ENCODE measurements at places on chromosomes 12 and 14.

- no peak for DNase-seq
These were observed at the start of gene WNT1 for GRCh38 chr12:48978291-48978740. WNT1 (plus strand) TSS chr12:48978322; CDS start chr12:48978651, 329 bp downstream.

DNA sequence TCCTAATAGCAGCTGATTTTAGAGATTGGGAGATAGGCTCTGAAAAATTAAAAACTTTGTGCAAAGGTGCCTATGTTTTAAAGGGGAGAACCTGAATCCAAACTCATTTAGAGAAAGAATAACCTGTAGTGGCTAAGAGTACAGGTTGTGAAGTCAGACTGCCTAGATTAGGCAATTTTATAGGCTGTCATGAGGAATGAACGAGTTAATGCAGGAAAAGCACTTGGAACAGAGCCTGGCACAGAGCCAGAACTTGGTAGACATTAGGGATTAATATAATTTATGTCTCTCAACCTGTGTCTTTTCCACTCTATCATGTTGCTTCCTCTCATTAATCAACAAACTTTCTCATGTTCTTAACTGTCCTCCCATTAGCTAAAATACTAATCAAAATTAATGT lies 98.1 kb downstream of the WIF1 start:
- no peak for DNase-seq

DNA sequence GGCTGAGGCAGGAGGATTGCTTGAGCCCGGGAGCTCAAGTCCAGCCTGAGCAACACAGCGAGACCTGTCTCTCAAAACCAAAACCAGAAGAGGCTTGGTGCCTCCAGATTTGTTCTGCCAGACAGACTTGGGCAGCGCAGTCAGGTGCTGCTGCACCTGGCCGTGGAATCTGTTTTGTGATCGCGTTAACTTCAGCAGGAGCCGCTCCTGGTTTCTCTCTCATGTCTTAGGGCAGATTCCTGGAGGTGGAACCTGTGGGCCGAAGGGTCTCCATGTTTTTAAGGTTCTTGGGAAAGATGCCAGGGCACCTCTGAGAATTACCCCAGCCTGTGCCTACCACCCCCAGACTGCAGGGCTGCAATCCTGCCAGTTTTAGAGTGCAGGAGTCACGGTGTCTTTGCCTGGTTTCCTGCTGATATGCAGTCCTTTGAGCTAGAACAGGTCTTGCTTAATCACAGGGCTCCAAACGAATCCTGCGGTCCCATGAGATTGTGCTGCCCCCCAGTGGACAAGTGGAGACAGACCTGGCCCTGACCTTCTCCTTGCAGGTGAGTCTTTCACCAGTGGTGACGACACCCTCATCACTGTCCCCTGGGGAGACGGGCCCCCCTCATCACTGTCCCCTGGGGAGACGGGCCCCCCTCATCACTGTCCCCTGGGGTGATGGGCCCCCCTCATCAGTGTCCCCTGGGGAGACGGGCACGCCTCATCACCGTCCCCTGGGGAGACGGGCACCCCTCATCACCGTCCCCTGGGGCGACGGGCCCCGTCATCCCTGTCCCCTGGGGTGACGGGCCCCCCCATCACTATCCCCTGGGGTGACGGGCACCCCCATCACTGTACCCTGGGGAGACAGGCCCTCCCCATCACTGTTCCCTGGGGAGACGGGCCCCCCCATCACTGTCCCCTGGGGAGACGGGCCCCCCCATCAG lies 37.6 kb downstream of the PACS2 start:
- DNase-seq = peak; percentile 72

GRCh38 chr14:47961634-47962033 lies 286.2 kb upstream of the MDGA2 start:
- DNase-seq = no peak

GRCh38 chr14:88825078-88825458 lies 617 bp downstream of the TTC8 start:
- no peak for DNase-seq

DNA sequence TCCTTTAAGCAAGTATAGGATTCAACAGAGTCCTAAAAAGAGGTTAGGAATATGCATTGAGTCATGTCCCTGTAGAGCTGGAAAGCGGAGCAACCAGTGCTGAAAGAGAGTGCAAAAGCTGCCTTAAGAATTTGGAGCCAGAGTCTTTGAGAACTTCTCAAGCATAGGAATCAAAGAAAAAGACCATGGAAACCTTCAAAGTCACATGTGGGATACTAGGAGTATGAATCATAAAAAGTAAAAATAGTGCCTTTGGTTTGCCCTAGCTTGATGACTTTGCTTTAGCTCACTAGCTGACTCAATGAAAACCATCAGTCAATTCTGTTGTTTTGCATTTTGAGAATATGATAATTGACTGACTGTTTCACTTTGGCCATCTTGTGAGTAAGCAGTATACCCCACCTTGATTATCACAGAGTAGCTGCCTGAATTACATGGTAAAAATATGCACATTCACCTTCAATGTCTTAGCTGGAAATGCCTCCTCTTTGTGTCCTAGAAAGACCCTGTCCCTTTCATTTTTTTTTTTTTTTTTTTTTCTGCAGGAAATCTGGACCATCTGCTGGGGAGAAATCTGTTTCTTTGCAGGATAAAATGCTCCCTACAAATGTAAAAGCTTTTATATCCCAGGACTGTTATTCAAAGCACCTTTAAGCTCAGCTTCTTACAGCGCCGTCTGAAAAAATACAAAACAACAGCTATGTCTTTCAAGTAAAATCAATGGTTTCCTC lies 248.6 kb upstream of the KRR1 start:
- no peak for DNase-seq

DNA sequence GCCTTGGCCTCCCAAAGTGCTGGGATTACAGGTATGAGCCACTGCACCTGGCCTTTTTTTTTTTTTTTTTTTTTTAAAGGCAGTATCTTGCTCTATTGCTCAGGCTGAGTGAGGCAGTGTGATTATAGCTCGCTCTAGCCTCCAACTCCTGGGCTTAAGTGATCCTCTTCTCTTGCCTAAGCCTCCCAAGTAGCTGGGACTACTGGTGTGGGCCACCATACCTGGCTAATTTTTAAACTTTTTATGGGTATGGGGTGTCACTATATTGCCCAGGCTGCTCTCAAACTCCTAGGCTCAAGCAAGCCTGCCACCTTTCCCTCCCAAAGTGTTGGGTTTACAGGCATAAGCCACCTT lies 58.6 kb downstream of the DIP2B start:
- no peak for DNase-seq

GRCh38 chr12:94386422-94386821 lies 73.2 kb downstream of the CEP83 start:
- no peak for DNase-seq

GRCh38 chr14:93044556-93044955 lies 71.2 kb downstream of the ITPK1 start:
- no peak for DNase-seq

- DNase-seq = no peak
These were observed 26.9 kb downstream of the TCP11L2 start for GRCh38 chr12:106329231-106329982.

- peak; percentile 36 for DNase-seq
These were observed 515.4 kb downstream of the FUT8 start for GRCh38 chr14:65927931-65928356.

GRCh38 chr14:28782301-28782700 lies 15.7 kb downstream of the FOXG1 start:
- DNase-seq = no peak

DNA sequence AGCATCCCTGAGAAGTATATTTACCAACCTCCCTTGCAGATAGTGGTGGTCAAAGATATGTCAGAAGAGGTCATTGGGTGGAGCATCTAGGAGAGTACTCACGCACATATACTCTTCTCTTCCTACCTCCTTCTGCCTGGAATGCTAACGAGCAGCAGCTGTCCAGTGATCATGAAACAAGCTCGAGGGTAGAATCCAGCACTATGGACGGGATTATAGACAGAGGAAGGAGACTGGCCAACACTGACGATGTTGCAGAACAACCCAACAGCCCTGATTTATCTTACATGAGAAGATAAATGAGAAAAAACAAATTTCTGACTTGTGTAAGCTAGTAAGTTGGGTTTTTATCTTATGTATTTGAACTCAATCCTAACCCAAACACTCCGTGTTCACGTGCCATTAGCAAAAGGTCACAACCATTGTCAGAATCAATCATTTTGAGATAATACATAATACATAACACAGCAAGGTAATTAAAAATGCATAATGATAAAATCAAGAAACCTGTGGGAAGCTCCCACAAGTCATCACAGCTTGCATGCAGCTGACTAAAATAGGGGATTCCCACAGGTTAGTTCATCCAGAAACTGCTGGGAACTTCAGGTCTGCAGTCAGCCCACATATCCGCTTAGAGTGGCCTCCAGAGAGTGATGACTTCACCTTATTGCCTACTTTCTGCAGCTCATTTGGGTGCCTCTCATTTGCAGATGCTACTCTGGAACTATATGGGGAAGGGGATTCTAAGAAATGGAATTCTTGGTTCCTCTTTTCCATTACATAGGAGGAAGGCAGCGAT lies 36.3 kb upstream of the STK38L start:
- no peak for DNase-seq

DNA sequence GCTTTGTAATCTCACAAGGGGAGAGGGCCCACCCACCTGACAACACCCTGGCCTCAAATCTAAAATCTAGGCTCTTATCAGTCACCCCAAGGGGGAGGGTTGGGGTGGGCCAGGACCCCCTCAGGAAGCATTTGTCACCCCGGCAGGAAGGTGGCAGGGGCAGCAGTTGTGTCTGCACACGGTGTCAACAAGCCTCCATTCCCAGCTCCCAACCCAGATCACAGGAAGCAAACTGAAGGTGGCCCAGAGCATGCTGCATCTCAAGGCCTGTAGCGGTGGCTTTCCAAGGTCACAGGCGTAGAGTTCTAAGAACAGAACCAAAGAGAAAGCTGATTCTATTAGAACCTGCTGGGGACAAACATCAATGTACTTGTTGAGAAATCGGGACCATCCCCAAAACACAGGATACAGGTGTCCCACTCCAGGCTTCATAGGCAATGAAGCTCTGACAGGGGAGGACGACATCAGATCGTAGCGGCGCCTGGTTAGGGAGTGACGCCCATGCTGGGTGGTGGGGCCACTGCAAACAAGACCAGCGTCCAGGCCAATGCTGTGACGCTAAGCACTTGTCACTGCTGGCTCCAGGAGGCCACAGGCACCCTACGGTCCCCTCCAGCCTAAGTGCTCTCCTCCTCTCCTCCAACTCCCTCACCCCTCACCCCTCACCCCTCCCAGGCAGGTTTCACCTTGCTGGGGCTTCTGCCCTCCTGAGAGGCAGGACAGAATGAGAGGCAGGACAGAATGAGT lies 52.9 kb downstream of the CCDC88C start:
- no peak for DNase-seq

GRCh38 chr12:94667031-94667540 lies 16.7 kb upstream of the TMCC3 start:
- DNase-seq = no peak

- DNase-seq = no peak
These were observed 116.2 kb downstream of the DENND5B start for GRCh38 chr12:31474751-31475150.

GRCh38 chr12:104348283-104348993 lies 44.9 kb downstream of the EID3 start:
- no peak for DNase-seq

GRCh38 chr12:92271341-92271740 lies 125.7 kb upstream of the BTG1 start:
- no peak for DNase-seq

GRCh38 chr14:71803539-71804260 lies 128.5 kb upstream of the RGS6 start:
- DNase-seq = no peak

DNA sequence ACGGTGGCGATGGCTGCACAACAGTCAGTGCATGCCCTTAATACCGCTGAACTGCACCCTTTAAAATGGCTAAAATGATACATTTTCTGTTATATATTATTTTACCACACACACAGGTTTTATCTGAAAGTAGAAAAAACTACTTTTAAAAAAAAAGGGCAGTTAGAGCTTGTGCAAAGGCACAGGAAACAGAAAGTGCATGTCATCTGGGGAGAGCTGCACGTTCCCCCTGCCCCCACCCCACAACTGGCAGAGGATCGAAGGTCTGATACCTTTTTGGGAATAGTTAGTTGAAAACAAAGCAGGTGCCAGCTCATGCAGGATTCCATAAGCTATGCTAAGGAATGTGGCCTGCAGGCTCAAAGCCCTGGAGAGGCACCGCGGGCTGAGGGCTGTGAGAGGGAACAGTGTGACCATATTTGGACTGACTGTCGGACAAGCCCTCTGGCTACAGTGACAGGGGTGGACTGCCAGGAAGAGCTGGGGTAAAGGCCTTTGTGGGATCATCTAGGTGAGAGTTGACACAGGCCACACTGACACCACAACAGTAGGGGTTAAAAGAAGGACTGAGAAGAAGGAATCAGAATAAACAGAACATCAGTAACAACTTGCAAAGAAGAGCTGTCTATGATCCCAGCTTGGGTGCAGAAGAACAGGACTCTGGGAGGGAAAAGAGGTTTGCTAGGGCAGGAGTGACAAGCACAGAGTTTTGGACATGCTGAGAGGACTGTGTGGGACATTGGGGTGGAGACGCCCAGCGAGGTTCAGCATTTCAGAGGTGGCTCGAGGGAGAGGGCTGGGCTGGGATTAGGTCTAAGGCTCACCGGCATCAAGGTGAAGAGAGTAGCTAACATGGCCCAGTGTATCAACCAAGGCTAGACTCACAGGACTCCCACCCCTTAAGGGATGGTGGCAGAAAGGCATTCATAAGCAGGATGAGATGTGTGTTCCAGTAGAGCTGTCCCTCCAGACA lies 54.6 kb downstream of the ACTN1 start:
- no peak for DNase-seq

DNA sequence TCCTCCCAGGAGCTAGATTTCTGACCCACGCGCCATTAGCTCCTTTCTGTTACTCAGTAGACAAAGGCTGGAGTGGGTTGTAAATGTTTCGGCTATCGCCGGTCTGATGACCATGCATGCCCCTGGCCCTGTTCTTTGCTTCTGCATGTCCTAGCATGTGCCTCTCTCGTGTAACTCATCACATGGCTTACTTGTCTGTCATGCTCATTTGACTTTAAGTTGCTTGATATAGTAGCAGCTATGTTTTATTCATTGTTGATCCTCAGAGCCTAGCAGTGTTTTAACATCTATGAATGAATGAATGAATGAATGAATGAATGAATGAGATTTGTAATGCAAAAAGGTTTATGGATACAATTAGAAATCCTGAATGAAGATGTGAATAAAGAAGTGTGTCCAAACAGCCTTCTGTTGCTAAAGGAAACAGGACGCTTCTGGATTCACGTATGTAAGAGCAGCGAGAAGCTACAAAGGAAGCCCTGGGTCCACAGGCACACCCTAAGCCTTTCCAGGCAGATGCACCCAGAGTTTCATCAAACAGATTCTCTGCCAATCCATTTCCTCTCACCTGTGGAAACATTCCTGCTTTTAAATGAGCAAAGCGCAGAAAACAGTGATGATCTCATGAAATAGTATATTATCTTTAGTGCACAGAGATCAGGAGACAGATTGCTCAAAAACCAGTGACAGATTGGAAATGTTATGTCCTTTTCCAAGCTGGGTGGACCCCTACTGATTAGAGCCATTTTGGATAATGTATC lies 3.4 kb downstream of the GSG1 start:
- no peak for DNase-seq

GRCh38 chr14:50311337-50311971 lies 575 bp downstream of the L2HGDH start:
- no peak for DNase-seq

GRCh38 chr12:123050331-123050831 lies 69.9 kb downstream of the ARL6IP4 start:
- DNase-seq = no peak
